Camera-type eye (tissue), 1 donor: ENCODE measurements at places on chromosomes 7 and 10. TPM values are rescaled to one million over a fixed set of nuclear protein-coding genes. Genes with fewer than 3 reads are reported as not detected.

The PTPRN2 gene
- 13.2 TPM for total RNA-seq

The KNDC1 gene
- 8.6 TPM for total RNA-seq

The UBE2H gene
- total RNA-seq, result 111 TPM

The AGR2 gene
- total RNA-seq, result 17.9 TPM

The RELN gene
- 144 TPM for total RNA-seq

The SNCG gene
- 33.3 TPM for total RNA-seq

The RAPGEF5 gene
- total RNA-seq, result 90.2 TPM

The RARRES2 gene
- 66.2 TPM for total RNA-seq

The PHYHIPL gene
- 46.2 TPM for total RNA-seq

The GRB10 gene
- 70.8 TPM for total RNA-seq

The OR2F2 gene
- total RNA-seq, result not detected

The PKD2L1 gene
- total RNA-seq, result 0.16 TPM

The POP7 gene
- total RNA-seq, result 25.2 TPM

The SHH gene
- total RNA-seq, result 0.33 TPM

The TAS2R41 gene
- total RNA-seq, result not detected

The RASA4B gene
- total RNA-seq, result 42.7 TPM

The NAMPT gene
- 98.7 TPM for total RNA-seq

The ZNF503 gene
- total RNA-seq, result 13.6 TPM

The SLC39A12 gene
- total RNA-seq, result 18.0 TPM

The LBX1 gene
- total RNA-seq, result not detected

The GNAT3 gene
- total RNA-seq, result not detected

The LMTK2 gene
- total RNA-seq, result 26.6 TPM
